Panc1 (cell line): ENCODE measurements at places on chromosomes 16 and 17. TPM values are rescaled to one million over a fixed set of nuclear protein-coding genes. Genes with fewer than 3 reads are reported as not detected.

Gene APOH
- 1.2 TPM for total RNA-seq

Gene RDM1
- 5.5 TPM for total RNA-seq

Gene CPD
- total RNA-seq, result 93.0 TPM

Gene TIGD7
- total RNA-seq, result 4.5 TPM

Gene CBLN1
- total RNA-seq, result not detected

Gene NPIPA7
- 5.6 TPM for total RNA-seq
